Aortic smooth muscle cell (primary cell): ENCODE measurements at places on chromosomes 4 and X. TPM values are rescaled to one million over a fixed set of nuclear protein-coding genes. Genes with fewer than 3 reads are reported as not detected.

The P2RY4 gene
- 0.19 TPM in 1 of 2 replicates, not detected in the other for total RNA-seq

The SUPT20HL1 gene
- under 0.01 and 0.06 TPM in 2 replicates for total RNA-seq

The ARHGAP4 gene
- total RNA-seq, result 1.1 and 1.2 TPM in 2 replicates

The SLC10A6 gene
- not detected in 2 replicates for total RNA-seq

The VCX gene
- total RNA-seq, result not detected in 2 replicates

The KLHL34 gene
- total RNA-seq, result not detected in 2 replicates

The MTNR1A gene
- total RNA-seq, result not detected in 2 replicates
